ENCODE measurements at places on chromosomes 11 and 22.

GRCh38 chr11:134287561-134287960 lies 11.4 kb downstream of the GLB1L3 start:
- no peak overlapping the region for H3K4me3 ChIP-seq
- DNase-seq, result no peak
- H3K27me3 ChIP-seq, result no peaks in the 10 kb centered on the region
- H3K4me1 ChIP-seq, result no peaks in the 10 kb centered on the region
- peaks cover 3% of the 10 kb centered on the region for H3K36me3 ChIP-seq

GRCh38 chr11:46360878-46361277 lies 13.6 kb downstream of the DGKZ start:
- H3K4me3 ChIP-seq, result peak overlapping the region; percentile 67
- peaks cover 16% of the 10 kb centered on the region for H3K36me3 ChIP-seq
- no peaks in the 10 kb centered on the region for H3K27me3 ChIP-seq
- peak overlapping the region; percentile 84 for H3K27ac ChIP-seq
- H3K4me1 ChIP-seq, result peaks cover 55% of the 10 kb centered on the region
- no peak for DNase-seq

- peaks cover 9% of the 10 kb centered on the region for H3K4me1 ChIP-seq
- H3K36me3 ChIP-seq, result no peaks in the 10 kb centered on the region
- DNase-seq, result no peak
- H3K27ac ChIP-seq, result no peak overlapping the region
- no peaks in the 10 kb centered on the region for H3K27me3 ChIP-seq
- H3K4me3 ChIP-seq, result no peak overlapping the region
Observed at GRCh38 chr11:108863528-108863927, 198.7 kb downstream of the DDX10 start.

GRCh38 chr11:124454552-124454951 lies 9.1 kb upstream of the OR8B8 start:
- no peaks in the 10 kb centered on the region for H3K4me1 ChIP-seq
- DNase-seq, result no peak
- H3K4me3 ChIP-seq, result no peak overlapping the region
- H3K27ac ChIP-seq, result no peak overlapping the region

DNA sequence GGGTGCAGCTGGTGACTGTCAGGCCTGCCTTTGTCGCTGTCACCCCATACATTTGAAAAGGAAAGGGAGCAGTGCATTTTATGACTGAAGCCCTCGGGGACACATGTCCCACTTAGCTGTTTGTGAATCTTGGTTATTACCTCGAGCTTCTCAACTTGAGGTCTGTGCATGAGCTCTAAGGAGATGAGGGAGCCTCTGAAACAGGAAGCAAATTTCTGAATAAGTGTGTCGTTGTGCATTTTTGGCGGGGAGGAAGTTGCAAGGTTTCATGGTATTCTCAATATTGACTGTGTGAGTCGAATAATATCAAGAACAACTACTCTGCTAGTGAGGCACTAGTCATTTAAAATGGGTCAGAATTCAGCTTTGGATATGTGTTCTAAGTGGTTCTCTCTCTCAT lies 149.7 kb upstream of the PLET1 start:
- H3K27me3 ChIP-seq, result peaks cover 2% of the 10 kb centered on the region
- peaks cover 3% of the 10 kb centered on the region for H3K36me3 ChIP-seq
- DNase-seq, result no peak
- no peak overlapping the region for H3K4me3 ChIP-seq
- no peak overlapping the region for H3K27ac ChIP-seq
- H3K4me1 ChIP-seq, result peaks cover 5% of the 10 kb centered on the region

DNA sequence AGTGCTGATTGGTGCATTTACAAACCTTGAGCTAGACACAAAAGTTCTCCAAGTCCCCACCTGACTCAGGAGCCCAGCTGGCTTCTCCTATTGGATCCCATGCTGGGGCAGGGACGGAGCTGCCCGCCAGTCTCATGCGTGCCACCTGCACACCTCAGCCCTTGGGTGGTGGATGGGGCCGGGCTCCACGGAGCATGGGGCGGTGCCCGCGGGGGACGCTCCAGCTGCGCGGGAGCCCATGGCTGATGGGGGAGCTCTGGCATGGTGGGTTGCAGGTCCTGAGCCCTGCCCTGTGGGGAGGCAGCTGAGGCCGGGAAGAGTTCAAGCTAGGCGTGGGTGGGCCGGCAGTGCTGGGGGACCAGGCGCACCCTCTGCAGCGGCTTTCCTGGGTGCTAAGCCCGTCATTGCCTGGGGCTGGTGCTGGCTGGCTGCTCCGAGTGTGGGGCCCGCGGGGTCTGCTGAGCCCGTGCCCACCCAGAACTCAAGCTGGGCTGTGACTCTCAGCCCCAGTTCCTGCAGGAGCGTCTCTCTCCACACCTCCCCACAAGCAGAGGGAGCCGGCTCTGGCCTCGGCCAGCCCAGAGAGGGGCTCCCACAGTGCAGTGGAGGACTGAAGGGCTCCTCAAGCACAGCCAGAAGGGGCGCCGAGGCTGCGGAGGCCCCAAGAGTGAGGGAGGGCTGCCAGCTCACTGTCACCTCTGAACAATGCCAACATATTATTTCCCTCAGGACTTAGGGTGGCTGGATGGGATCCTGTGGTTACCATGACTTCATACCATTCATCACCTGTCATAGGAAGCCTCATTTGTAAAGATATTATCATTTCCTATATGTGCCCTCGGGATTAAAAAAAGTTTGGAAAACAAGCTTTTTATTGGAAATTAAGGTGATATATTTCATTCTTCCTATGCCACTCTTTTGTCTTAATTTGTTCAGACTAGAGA lies 688.7 kb downstream of the ETS1 start:
- no peaks in the 10 kb centered on the region for H3K36me3 ChIP-seq
- H3K27me3 ChIP-seq, result no peaks in the 10 kb centered on the region
- no peak overlapping the region for H3K4me3 ChIP-seq
- no peak for DNase-seq
- H3K27ac ChIP-seq, result no peak overlapping the region

DNA sequence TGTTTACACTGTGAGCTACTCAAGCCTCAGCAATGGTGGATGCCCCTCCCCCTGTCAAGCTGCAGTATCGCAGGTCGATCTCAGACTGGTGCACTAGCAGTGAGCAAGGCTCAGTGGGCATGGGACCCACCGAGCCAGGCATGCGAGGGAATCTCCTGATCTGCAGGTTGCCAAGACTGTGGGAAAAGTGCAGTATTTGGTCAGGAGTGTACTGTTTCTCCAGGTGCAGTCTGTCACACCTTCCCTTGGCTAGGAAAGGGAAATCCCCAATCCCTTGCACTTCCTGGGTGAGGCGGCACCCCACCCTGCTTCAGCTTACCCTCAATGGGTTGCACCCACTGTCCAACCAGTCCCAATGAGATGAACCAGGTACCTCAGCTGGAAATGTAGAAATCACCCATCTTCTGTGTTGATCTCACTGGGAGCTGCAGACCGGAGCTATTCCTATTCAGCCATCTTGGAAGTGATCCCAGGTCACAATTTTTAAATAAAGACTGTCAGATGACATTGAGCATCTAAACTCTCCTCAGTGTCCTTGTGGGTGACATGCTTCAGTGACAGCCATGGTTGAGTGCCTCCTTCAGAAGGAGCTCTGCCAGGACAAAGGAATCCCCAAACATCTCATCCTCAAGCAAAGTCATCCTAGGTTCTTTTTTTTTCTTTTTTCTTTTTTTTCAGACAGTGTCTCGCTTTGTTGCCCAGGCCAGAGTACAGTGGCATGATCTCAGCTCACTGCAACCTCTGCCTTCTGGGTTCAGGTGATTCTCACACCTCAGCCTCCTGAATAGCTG lies 10.8 kb downstream of the SLC22A24 start:
- no peaks in the 10 kb centered on the region for H3K36me3 ChIP-seq
- DNase-seq, result no peak
- H3K27me3 ChIP-seq, result peaks cover 19% of the 10 kb centered on the region
- no peaks in the 10 kb centered on the region for H3K4me1 ChIP-seq
- H3K27ac ChIP-seq, result no peak overlapping the region
- H3K4me3 ChIP-seq, result no peak overlapping the region

DNA sequence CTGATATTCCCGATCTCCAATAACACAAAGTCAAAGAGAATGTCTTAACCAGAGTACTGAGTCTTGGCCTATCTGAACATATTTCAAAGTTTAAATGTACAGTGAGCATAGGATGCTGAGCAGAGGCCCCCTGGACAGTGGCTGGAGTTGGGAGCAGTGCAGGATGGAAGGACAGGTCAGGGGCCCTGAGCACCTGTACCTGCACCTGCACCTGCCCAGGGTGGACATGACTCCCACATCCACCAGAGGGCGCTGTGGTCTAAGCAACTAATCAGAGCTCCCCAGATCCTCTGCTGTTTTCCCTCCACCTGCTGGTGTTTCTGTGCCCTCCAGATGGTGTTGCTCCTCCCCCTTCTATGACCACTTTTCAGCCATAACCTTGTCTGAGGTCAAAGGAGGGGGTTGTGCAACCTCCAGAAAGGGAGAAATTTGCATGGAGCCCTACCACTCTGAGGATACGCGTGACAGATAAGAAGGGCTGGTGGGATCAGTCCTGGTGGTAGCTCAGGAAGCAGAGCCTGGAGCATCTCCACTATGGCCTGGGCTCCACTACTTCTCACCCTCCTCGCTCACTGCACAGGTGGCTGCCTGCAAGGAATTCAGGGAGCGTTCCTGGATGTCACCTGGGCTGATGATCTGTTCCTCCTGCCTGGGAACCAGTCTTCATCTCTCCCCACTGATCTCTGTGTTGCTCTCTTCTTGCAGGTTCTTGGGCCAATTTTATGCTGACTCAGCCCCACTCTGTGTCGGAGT lies 49.1 kb upstream of the VPREB1 start:
- H3K4me3 ChIP-seq, result no peak overlapping the region
- no peaks in the 10 kb centered on the region for H3K36me3 ChIP-seq
- H3K27ac ChIP-seq, result no peak overlapping the region
- H3K27me3 ChIP-seq, result peaks cover 31% of the 10 kb centered on the region

DNA sequence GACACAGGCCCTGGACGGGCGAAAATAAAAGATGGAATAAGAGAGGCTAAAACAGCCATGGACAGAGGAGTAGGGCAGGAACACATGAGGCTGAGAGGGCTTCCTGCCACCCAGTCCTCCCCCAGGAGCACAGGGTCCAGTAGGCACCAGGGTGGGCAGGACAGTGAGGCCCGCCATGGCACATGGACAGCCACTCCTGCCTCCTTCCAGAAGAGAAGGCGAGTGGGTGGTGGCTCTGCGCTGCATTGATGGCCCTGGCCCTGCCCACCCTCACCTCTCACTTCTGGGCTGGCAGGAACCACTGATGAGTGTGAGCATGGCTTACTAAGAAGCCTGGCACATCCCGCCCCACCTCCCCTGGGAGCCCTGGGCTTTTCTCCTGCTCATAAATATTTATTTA lies 51.2 kb downstream of the TPBGL start:
- no peak overlapping the region for H3K27ac ChIP-seq
- no peaks in the 10 kb centered on the region for H3K27me3 ChIP-seq
- no peak for DNase-seq
- no peak overlapping the region for H3K4me3 ChIP-seq

DNA sequence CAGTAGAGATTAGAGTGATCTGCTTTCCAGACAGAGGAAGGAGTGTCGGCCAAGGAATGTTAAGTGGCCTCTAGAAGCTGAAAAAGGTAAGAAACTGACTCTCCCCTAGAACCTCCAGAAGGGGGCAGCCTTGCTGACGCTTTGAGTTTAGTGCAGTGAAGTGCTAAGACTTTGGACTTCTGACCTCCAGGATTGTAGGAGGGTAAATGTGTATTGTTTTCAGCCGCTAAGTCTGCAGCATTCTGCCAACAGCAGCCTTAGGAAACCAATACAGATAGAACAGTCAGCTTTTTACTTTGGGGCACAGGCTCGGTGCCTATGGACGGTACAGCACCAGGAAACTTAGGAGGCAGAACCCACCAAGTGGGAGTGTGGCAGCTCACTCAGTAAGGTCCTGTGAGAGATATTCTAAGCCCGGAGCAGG lies 3.6 kb upstream of the TBC1D22A start:
- H3K4me1 ChIP-seq, result peaks cover 40% of the 10 kb centered on the region
- no peak overlapping the region for H3K27ac ChIP-seq
- peak; percentile 68 for DNase-seq
- H3K27me3 ChIP-seq, result no peaks in the 10 kb centered on the region

DNA sequence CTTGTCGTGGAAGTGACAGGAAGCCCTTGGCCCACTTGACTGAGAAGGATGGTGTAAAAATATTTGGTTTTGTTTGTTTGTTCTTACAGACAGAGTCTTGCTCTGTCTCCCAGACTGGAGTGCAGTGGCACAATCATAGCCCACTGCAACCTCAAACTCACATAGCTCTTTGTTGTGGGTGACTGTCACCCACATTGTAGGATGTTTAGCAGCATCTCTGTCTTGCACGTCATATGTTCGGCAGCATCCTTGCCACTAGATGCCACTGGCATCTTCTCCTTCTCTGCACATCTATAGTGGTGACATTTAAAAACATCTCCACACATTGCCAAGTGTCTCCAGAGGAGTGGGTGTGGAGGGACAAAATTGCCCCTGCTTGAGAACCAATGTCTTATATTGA lies 56.8 kb downstream of the PRR5L start:
- H3K27ac ChIP-seq, result peak overlapping the region; percentile 47
- peaks cover 2% of the 10 kb centered on the region for H3K36me3 ChIP-seq
- H3K4me1 ChIP-seq, result peaks cover 58% of the 10 kb centered on the region
- DNase-seq, result peak; percentile 84

DNA sequence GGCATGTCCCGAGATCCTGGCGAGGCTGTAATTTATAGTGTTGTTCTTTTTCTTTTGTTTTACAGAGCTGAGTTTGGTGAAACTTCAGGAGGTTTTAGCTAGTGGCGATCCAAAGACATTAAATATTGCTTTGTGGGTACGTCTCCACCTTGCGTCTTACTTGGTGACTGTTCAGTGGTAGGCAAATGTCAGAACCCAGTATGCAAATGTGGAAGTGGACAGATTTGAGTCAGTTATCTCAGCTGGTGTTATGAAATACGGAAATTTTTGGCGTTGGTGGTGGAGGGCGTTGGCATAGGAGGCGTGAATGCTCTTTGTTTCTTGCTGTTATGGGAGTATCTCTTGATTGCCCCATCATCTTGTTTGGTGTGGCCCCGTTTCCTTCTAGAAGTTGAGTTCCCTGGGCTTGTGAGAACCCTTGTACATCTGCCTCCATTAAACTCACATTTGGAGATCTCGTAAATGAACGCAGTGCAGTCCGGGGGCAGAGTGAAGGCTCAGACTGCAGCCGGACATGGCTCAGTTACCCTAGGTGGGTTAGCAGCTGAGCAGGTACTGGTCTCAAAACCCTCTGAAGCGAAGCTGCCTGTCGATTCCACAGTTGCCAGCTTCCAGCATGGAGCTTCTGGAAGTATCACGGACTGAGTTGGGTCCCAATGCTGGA lies 39.9 kb downstream of the PTPRJ start:
- H3K4me3 ChIP-seq, result no peak overlapping the region

- no peak overlapping the region for H3K27ac ChIP-seq
- DNase-seq, result no peak
- no peak overlapping the region for H3K4me3 ChIP-seq
- H3K4me1 ChIP-seq, result no peaks in the 10 kb centered on the region
- H3K36me3 ChIP-seq, result no peaks in the 10 kb centered on the region
Observed at GRCh38 chr22:49015993-49016908, 811.4 kb downstream of the BRD1 start.
